ENCODE measurements at places on chromosomes 13 and 19.

- peak; percentile 100 for DNase-seq
Measured at GRCh38 chr19:40777937-40778705, at the start of gene RAB4B. TSS of gene RAB4B (plus strand) at chr19:40778247. CDS start at chr19:40778376, 129 bp downstream.

DNA sequence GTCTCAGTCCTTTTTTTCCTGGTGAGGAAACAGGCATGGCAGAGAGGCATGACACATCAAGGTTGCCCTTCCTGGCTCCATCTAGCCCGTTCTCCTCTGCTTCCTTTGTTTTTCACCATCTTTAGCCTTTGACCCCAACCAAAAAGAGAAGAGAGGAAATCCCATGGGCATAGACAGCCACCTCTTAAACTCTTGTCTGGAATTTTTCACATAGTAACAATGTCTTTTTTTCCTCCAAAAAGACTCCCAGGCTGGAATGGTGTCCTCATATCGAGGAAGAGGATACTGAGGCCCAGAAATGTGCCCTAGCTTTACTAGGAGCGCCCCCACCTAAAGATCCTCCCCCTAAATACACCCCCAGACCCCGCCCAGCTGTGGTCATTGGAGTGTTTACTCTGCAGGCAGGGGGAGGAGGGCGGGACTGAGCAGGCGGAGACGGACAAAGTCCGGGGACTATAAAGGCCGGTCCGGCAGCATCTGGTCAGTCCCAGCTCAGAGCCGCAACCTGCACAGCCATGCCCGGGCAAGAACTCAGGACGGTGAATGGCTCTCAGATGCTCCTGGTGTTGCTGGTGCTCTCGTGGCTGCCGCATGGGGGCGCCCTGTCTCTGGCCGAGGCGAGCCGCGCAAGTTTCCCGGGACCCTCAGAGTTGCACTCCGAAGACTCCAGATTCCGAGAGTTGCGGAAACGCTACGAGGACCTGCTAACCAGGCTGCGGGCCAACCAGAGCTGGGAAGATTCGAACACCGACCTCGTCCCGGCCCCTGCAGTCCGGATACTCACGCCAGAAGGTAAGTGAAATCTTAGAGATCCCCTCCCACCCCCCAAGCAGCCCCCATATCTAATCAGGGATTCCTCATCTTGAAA is at the start of gene GDF15:
Gene GDF15 (plus strand): TSS at position 484 of the 868 bp plus-strand sequence. CDS start 32 bp downstream, at position 516.
- DNase-seq: no peak

DNA sequence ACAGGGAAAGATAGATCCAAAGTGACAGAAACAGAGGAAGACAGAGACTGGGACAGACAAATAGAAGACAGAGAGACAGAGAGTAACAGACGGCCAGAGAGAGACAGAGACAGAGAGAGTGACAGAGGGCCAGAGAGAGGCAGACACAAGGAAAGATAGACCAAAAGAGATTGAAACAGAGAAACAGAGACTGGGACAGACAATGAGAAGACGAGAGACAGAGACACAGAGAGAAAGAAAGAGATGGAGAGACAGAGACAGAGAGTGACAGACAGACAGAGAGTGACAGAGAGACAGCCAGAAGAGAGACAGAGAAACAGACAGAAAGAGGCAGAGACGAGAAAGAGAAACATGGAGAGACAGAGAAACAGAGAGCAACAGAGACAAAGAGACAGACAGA is 127.3 kb downstream of the UQCRFS1 start:
- no peak for DNase-seq

GRCh38 chr19:51012661-51013190 is 6.8 kb downstream of the KLK10 start:
- DNase-seq: no peak

- DNase-seq: no peak
Measured at GRCh38 chr13:34064456-34065205, 246.7 kb downstream of the RFC3 start.

- DNase-seq: no peak
Measured at GRCh38 chr13:85313761-85314503, 485.3 kb downstream of the SLITRK6 start.

- no peak for DNase-seq
Measured at GRCh38 chr13:39494006-39494405, 109.0 kb downstream of the LHFPL6 start.

- no peak for DNase-seq
Measured at GRCh38 chr19:43466793-43467192, 1.4 kb upstream of the LYPD3 start.

DNA sequence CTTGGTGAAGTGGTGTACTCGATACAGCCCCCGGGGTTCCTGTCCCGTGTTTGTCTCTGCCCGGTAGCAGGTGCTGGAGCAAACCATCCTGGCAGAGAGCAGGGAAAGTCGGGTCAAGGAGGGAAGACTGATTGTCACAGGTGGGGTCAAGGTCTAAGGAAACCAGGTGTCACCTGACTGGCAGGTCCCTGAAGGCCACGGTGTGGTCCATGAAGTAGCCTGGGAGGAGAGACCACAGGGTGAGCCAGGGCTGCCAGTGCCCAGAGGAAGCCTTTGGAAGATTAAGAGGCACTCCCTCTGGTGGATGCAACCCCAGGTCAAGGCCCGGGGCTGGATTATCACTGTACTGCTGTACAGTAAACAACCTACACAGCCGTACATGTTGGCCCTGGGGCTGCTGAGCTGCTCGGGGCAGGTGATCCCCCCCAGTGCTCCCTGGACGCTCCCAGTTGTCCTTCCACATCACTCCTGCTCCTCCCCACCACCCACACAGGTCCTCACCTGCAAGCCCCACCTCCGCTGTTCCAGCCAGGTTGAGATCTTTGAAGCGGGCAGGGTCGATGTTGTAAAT is 6.0 kb upstream of the CCER2 start:
- DNase-seq: no peak

DNA sequence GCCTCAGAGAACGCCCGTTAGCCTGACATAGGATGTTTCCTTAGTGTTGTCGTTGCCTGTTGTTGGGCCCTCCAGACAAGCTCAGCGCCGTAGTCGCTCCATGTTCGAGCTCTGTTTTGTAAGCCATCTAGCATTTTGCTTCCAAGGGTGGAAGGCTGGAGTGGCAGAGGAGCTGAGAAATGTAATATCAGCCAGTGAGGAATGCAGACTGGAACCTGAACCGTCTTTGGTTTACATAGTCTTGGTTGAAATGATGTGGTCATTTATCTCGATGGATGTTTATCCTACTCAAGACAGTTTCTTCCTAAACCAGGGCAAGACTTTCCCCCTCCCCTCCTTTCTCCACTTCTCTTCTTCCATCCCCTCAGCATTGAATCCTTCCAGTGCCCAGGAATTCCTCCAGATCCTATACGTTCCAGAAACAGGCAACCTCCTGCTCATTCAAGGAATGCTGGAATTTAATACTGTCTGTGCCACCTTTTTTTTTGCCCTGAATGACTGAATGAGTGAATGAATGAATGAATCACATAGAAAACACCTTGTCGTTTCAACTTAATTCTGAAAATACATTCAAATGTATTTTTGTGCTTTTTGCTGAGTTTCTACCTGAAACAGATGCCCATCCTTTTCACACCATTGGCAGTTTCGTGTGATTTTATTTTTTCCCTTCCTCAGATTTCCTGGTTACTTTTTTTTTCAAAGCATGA is 109.5 kb upstream of the MBNL2 start:
- no peak for DNase-seq

GRCh38 chr13:80072231-80072630 is 268.7 kb downstream of the SPRY2 start:
- no peak for DNase-seq

DNA sequence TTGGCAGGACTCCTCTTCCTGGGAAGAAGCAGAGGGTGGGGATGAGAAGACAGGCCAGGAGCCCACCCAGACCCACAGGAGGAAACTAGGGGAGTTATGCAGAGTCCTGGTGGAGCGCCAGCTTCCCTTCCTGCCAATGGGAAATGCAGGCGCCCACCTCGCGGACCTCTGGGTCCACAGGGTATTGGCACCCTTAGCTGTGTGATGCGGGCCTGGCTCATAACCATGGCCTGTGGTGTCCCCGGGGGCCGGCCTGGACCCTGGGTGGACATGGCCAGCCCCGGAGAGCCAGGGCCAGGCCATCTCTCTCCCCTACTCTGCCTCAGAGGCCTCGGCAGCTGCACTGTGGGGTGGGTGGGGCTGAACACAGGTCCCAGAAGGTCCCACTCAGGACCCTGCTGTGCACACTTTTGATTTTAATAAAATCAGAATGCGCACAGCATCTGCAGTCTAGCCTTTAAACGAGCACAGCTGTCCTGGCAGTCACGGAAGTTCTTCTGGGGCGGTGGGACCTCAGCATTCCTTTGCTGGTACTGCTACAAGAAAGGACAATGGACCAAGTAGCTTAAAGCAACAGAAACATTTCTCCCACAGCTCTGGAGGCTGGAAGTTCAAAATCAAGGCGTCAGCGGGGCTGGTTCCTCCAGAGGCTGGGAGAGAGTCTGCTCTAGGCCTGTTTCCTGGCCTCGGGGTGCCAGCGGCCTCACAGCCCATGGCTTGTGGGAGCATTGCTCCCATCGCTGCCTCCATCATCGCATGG is 1.8 kb downstream of the F10 start:
- DNase-seq: no peak

DNA sequence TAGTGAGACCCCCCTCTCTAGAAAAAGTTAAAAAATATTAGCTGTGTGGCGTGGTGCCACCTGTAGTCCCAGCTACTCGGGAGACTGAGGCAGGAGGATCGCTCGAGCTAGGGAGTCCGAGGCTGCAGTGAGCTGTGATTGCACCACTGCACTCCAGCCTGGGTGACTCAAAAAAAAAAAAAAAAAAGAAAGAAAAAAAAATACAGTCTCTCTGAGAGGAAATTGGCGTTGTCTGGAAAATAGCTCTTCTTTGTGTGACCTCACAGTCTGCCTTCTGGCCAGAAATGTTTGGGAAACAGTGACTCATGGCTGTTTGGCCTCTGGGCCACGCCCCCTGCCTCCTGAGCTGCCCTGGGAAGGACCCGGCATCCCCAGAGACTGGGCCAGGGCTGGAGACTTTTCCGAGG is 10.7 kb downstream of the MARCHF2 start:
- DNase-seq: no peak

DNA sequence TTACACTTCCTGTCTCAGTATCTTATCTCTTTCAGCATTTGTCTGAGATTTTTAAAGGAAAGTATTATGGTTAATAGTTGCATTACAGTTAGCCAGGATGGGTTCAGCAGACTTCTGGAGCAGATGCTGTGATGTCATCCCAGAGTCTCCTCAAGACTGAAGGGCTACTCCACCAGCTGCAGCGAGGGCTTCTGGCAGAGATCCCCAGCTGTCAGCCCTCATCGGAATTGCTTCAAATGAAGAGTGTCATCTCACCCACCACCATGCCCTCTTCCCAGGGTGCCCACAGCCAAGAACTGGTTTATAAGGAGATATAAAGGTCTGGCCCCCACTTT is 84.4 kb downstream of the FAM216B start:
- DNase-seq: no peak

- no peak for DNase-seq
Measured at GRCh38 chr13:23799945-23800344, 89.3 kb downstream of the MIPEP start.

- DNase-seq: no peak
Measured at GRCh38 chr13:45132369-45133064, 12.2 kb downstream of the GTF2F2 start.

DNA sequence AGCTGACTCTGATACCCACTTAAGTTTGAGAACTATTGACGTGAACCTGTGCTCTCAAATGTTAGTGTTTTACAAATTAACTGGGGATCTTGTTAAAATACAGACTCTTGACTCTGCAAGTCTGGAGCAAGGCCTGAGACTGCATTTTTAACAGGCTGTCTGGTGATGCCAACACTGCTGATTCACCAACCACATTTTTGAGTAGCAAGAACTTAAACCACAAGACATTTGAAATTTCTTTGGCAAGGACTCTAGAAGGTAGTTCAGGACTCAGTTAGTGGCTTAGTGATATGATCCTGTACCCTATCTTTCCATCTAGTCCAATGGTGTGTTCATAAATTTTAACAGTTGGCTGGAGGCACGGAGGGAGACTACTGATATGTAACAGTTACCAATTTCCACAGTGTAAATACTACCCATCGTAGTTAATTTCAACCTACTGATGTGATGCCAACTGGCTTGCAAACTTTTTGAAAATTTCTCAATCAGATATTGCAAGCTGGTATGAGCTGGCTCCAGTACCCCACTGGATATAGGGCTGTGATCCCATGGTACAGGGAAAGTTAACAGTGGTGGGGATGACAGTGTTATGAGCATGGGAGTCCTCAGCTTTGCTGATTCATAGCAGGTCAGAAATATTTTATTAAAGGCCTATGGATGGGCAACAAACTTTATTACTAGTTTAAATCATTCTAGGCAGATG is 255.1 kb downstream of the TBC1D4 start:
- DNase-seq: no peak

GRCh38 chr13:111459803-111460547 is 139.5 kb downstream of the TEX29 start:
- no peak for DNase-seq

DNA sequence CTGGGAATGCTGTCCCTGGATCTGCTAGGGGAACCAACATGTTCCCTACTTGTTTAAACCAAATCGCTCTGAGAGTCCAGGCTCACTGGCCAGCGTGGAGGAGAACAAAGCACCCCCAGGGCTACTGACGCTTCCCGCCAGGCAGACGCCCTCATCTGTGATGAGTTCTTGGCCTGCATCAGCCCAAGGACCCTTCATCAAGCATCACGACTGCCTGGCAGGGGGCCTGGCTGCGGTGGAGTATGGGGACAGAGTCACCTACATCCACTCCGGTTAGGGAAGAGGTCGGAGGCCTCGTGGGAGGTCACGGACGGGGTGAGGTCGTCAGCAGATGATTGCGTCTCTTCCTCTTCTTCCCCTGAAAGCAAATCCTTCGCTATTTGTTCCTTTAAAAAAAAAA is 17.7 kb downstream of the MIER2 start:
- no peak for DNase-seq

DNA sequence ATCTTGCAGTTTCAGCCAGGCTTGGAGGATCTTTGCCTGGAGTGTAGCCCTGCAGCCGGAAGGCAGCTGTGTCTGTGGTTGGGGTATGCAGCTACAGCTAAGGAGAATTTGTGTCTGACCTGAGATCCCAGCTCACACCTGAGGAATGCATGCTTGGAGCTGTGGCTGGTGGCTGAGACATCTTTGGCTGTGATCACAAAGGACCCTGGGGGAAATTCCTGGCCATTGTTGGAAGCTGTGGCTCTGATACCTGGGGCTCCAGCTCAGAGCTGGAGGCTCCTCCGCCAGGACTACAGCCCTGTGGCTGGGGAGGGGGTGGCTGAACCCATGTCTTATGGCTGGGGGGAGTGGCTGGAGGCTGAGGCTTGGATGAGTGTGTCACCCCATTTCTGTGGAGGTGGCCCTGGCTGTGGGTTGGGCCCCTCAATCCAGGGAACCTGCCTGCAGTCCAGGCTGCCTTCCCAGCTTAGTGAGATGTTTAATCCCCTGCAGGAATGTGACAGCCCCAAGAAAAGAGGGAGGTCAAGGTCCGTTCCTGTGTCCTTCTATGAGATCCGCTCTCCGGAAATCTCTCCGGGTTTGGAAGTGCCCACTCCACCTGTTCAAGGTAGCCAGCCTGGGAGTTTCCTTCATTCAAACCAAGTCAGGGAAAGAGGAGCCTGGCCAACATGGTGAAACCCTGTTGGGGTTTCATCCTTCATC is 27.6 kb downstream of the ARHGEF18 start:
- DNase-seq: no peak

All from activated CD4-positive, alpha-beta T cell treated with anti-CD3 and anti-CD28 coated beads, Interleukin-2, amount 50 U/mL, for 24 hours (primary cell).